ENCODE measurements at places on chromosomes 2 and 18.

DNA sequence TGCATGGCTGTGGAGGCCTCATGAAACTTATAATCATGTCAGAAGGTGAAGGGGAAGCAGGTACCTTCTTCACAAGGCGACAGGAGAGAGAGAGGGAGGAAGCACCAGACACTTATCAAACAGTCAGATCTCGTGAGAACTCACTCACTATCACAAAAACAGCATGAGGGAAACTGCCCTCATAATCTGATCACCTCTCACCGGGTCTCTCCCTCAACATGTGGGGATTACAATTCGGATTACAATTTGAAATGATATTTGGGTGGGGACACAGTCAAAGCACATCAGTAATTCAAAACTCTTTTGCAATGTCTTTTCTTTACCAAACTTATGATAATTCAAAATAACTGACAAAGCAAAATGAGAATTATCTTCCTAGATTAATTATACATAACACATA is 8.5 kb upstream of the CCDC68 start:
- DNase-seq: no peak

DNA sequence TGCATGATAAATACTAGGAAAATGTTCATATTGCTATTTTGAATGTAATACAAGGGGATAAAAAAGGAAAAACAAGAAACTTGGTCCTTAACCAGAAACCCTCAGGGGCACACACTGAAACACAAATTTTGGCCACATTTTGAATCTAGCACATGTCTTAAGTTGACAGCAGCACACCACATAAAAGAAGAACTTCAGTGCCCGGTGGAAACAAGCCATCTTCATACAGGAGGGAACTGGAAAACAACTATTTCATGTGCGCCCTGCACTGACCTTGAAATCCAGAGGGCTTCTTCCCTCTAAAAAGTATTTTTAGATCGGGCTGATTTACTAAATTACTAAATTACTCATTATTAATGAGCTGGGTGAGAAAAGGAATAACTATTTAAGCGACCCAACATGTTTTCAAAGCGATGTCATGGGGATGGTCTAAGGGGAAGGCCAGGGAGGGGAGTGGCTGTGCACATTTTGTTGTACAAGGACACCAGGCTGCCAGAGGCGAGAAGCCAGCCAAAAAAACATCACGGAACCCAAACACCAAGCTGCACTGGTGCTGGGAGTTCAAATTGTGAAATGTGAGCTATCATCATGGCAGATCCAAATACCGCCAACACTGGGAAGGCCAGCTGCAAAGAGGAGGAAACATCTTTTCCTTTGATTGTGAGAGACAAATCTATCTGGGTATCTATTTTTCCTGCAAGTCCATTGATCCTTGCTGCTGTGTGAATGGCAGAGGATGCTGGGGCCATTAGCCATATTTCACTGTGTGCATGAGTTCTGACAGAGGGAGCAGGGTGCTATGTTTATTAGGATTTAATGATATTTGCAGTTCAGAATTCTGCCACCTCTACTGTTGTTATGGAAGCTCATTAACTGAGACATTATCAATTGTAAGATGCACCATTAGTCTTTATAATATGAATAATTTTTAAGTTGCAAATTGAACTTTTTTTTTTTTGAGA is 150.7 kb upstream of the LMAN1 start:
- no peak for DNase-seq

DNA sequence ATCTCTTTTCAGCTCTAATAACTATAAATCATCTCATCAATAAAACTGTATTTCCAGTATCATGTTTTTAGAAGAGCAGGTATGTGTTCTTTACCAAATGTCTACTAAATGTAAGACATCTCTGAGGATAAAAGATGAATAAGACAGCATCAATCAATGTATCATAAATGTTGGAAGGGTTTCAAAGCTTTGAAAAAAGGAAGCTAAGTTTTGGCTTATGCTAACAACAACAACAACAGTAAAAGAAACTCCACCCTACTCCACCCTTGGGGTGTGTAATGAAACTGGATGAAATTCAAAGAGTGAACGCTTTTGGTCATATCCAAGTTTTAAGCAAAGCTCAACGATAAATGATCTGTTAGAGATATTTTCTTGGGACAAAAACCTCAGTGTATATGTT is 17.1 kb downstream of the PRKD3 start:
- no peak for DNase-seq

DNA sequence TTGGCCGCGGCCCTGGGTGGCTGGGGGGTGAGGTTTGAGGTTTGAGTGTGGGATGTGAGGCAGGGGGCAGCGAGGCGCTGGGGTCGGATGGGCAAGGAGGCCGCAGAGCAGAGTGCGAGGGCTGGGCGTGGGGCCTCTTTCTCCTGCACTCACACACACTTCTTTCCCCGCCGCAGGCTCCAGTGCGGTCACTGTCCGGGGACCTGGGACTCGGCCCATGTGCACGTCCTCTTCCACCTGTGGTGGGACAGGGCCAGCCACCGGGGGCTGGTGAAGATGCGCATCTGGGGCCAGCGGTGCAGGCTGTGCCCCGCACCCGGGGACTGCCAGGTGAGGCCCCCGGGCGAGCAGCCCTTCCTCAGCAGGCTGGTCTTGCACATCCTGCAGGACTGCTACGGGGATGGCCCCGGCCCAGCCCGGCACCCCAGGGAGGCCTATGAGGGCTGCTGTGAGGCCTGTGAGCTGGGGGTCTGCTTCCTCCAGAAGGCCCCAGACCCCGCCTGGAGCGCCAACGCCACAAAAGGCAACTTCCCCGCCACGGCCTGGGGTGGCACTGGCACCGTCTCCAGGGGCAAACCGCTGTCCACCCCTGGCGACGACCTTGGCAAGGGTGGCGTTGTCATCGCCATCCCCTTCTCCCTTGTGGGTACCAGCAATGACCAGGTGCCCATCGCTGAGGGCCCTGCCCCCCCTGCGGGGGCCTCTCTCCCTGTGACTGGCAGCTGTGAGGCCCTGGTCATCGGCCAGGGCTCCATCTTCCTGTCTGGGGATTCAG is 2.2 kb downstream of the RTP5 start:
- no peak for DNase-seq

All from pons (tissue), 1 donor.